ENCODE measurements at places on chromosomes 1 and 21.

- no peak for DNase-seq
Observed at GRCh38 chr1:7810395-7810794, 26.3 kb downstream of the PER3 start.

- DNase-seq: no peak
Observed at GRCh38 chr1:201487742-201488141, 18.8 kb upstream of the PHLDA3 start.

GRCh38 chr1:188128761-188129160, 1300.0 kb downstream of the PLA2G4A start:
- DNase-seq: no peak

GRCh38 chr21:34865400-34866241, 183.5 kb downstream of the RUNX1 start:
- no peak for DNase-seq

DNA sequence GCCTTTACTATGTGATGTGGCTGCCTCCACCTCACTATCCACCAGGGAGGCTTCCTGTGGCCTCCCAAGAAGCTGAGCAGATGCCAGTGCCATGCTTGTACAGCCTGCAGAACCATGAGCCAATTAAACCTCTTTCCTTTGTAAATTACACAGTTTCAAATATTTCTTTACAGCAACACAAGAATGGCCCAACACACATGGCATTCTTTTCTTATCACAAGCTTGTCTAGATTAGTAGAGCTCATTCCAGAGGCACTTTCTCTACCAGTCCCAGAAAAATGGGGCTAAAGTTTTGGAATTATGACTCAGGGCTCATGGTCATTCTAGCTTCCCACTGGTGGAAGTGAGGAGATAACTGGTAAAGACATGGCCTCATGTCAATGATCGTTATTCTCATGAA, 655.2 kb downstream of the LMO4 start:
- DNase-seq: no peak

- DNase-seq: no peak
Observed at GRCh38 chr1:78045926-78046778, at the start of gene GIPC2. TSS of gene GIPC2 (plus strand) at chr1:78045966. CDS start at chr1:78046095, 129 bp downstream.

- DNase-seq: no peak
Observed at GRCh38 chr1:156121457-156121856, 6.9 kb downstream of the LMNA start.

DNA sequence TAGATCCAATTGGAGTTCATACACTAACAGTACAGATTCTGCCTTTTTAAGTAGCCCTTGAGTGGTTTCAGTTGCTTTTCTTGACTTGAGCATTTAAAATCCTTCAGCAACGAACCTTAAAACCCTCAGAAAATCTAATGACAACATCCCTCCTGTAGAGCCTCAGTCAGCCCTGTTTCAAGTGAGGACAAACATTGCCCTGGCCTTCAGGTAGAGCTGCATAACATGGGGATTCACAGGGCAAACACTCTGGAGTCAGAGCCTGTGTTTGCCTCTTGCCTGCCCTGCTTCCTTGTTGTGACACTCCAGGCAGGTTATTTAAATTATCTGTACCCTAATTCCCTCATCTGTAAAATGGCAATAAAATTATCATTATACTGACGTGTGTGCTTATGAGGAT, 96.1 kb upstream of the KCNA3 start:
- DNase-seq: no peak

DNA sequence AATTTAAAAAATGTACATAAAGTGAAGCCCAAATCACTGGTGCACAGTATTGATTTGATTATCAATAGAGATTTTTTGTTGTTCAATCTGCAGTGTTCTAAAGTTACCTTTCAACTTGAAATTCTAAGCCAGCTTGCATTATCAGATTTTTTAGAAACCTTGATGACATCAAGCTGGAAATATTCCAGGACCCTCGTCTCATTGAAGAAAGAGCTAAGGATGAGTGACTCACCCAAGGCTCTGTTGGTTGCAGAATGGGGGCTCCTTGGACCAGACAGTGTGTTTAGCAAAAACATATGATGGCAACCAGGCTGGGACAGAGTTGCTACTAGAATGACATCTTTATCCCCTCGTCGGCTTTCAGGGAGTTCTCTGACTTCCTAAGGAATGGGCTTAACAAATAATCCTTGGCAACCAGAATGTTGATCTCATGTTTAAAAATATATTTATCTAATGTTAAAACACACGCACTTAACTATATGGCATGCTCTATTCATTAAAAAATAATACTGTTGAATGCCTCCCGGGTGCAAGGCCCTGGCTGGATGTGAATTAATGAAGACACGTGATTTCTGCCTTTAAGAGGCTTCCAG, 79.7 kb downstream of the RUNX3 start:
- no peak for DNase-seq

GRCh38 chr1:25020851-25021590, 90.9 kb upstream of the RUNX3 start:
- no peak for DNase-seq

DNA sequence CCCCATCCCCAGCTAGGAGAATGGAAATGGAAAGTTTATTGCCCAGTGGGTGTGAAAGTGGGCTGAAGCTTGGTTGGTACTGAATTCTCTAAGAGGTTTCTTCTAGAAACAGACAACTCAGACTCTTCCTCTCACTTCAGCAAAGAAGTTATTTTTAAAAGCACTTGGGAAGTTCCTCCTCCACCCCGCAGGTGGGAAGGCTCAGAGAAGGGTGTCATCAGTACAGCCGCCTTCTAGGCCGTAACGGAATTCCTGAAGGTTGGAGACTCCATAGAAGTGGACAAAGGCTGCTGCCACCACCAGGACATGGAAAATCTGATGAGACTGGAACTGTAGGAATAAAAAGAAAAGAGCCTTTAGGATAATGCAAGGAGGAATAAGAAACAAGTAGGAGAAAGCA, 14.3 kb upstream of the KLHL12 start:
- DNase-seq: no peak

- no peak for DNase-seq
Observed at GRCh38 chr1:225695578-225696337, 42.8 kb upstream of the ENAH start.

DNA sequence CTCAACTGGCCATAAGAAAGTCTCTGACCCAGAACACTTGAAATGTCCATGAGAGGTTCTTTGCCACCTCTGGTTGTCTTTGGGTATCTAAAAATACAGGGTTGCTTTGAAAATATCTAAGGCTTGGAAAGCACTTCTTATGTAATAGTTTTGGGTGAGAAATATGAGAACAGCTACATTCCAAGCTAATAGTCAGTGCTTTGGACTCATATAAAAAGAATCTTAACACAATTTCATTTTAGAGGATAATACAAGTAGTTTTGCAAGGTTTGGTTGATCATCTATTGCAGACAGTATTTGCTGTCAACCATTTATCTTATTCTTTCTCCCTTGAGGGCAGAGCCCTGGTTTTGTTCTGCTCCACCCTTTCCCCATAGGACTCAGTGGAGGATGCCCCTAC, 207.5 kb downstream of the KCNK2 start:
- DNase-seq: no peak

DNA sequence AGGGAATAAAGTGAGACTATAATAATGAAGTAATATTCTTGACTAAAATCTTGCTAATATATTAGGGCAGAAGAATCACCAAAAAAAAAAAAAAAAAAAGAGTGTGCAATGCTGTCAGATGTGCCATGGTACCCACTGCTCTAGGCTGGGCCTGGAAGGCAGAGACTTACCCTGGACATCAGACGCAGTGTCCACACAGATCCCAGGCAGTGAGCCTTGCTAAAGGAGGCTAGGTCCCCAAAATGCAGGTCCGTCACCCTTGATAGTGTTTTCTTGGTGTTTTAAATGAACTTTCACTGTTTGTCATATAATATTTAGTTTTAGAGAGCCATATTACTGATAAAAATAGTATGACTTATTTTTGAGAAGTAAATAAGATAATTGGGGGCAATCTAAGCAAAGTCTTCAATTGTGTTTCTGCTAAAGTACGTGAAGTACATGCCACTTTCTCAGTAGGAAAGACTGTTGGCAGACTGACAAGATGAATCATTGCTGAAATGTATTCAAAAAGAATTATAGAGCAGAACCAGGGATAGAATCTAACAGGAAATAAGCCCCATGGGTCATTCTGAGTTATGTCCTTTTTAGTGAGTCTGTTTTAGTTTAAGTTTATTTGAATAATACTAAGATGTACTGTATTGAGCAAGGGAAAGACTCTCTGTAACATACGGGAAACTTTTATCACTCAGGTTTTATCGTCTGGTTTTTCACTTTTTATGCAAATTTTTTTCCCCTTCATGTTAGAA, 74.6 kb upstream of the PDC start:
- DNase-seq: no peak

DNA sequence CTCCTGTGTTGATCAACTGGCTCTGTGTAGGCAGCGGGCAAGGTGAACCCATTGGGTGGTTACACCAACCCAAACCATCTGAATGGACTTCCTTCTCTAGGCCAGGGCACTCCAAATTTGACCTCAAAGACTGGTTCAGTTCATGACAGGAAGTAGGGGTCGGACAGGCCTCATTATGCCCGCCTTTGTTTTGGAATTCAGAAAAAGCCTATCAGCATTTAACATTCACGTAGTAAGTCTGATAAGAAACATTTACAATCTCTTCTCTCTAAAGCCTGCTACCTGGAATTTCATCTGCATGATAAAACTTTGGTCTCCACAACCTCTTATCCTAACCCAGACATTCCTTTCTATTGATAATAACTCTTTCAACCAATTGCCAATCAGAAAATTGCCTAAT, 97.1 kb upstream of the ETV3 start:
- no peak for DNase-seq

DNA sequence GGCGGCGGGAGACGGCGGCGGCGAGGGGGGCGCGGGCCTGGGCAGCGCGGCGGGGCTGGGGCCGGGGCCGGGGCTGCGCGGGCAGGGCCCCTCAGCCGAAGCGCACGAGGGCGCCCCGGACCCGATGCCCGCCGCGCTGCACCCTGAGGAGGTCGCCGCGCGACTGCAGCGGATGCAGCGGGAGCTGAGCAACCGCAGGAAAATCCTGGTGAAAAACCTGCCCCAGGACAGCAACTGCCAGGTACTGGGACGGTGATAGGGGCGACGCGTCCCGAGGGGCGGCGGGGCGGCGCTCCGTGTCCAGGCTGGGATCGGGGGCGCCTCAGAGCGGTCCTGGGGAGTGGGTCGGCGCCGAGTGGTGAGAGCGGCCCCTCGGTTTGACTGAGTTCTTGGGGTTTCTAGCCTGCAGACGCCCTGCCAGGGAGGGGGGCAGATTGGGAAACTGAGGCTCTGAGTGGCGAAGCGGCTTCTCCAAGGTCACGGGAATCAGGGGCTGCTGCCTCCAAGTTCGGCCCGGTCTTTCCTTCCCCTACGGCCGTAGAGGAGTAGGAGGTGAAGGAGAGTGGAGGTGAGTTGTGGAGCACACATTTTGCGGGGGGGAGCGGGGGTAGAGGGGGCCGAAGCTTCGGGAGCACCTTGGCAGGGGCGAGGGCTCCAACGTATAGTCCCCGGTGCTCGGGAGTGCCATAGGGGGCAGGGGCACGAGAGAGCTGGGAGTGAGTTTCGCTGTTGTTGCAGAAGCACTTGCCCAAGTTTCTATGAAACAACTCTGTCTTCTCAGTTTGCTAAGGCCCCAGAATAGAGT, 508 bp downstream of the RAVER2 start:
- no peak for DNase-seq

GRCh38 chr1:29478151-29478791, 241.9 kb downstream of the PTPRU start:
- no peak for DNase-seq
